ENCODE measurements at places on chromosomes 12 and 14. TPM values are rescaled to one million over a fixed set of nuclear protein-coding genes. Genes with fewer than 3 reads are reported as not detected.

The GNG2 gene
- 31.9 TPM for total RNA-seq

The RPS6KL1 gene
- 17.3 TPM for total RNA-seq

The ACVRL1 gene
- 96.9 TPM for total RNA-seq

The GCH1 gene
- total RNA-seq, result 6.0 TPM

The CLEC4C gene
- not detected for total RNA-seq

The RERG gene
- total RNA-seq, result 70.5 TPM

The CLEC9A gene
- 0.26 TPM for total RNA-seq

The SCNN1A gene
- total RNA-seq, result 2.4 TPM

The SUOX gene
- total RNA-seq, result 17.7 TPM

The SARNP gene
- 51.8 TPM for total RNA-seq

The XRCC3 gene
- total RNA-seq, result 5.3 TPM

The TMEM52B gene
- total RNA-seq, result 0.27 TPM

The LALBA gene
- total RNA-seq, result not detected

The DENND5B gene
- 22.5 TPM for total RNA-seq

The WNT5B gene
- total RNA-seq, result 4.2 TPM

Measured in aorta (tissue), 5 donors.